ENCODE measurements at places on chromosomes 1 and 21. TPM values are rescaled to one million over a fixed set of nuclear protein-coding genes. Genes with fewer than 3 reads are reported as not detected.

- no peak for DNase-seq
Observed at GRCh38 chr1:176391621-176392020, 71.4 kb upstream of the PAPPA2 start.

The FYB2 gene
- total RNA-seq = 15.3 TPM

The LCE3D gene
- not detected for total RNA-seq

The SLC1A7 gene
- 0.71 TPM for total RNA-seq

DNA sequence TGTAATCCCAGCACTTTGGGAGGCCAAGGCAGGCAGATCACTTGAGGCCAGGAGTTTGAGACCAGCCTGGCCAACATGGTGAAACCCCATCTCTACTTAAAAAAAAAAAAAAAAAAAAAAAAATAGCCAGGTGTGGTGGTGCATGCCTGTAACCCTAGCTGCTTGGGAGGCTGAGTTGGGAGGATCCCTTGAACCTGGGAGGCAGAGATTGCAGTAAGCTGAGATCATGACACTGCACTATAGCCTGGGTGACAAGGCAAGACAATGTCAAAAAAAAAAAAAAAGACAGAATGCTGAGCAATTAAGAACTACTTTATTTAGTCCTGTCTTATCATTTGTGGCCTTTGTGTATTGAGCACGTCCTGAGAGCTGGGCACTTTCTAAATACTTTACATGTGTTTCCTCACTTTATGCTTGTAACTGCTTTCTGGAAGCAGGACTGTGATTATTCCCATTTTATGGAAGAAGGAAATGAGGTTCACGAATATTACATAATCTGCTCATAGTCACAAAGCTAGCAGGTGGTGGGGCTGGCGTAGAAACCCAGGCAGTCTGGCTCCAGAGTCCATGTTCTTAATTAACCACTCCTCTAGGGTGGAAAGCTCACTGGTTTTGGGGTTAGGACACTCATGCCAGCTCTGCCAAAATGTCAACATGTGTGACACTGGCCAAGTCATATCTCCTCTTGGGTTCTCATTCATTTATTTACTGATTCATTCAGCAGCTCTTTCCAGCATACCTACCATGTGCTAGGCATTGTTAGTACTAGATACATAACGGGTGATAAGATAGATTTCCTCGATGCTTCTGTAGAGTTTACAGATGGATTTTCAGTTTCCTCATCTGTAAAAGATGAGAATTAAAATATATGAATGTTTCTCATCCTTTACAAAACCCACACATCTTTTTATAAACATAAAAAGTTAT, 57.7 kb downstream of the DDR2 start:
- DNase-seq = peak; percentile 66

- DNase-seq = no peak
Observed at GRCh38 chr1:25206201-25206600, 26.1 kb downstream of the SYF2 start.

All from right lobe of liver (tissue), 6 donors.